ENCODE measurements at places on chromosomes 6 and 20.

GRCh38 chr20:24631173-24631505 is 161.7 kb downstream of the SYNDIG1 start:
- DNase-seq: no peak

- DNase-seq: no peak
Observed at GRCh38 chr20:56909918-56910714, 281.0 kb downstream of the TFAP2C start.

- no peak for DNase-seq
Observed at GRCh38 chr20:47789081-47789763, 3.9 kb upstream of the SULF2 start.

GRCh38 chr6:157104803-157105202 is 218.5 kb downstream of the TMEM242 start:
- DNase-seq: no peak

All from activated naive CD4-positive, alpha-beta T cell treated with anti-CD3 and anti-CD28 coated beads, Interleukin-2, amount 50 U/mL, for 72 hours (primary cell).